Mesendoderm (in vitro differentiated cells): ENCODE measurements at places on chromosomes 7 and 10.

GRCh38 chr7:81268551-81268950, 349.7 kb upstream of the SEMA3C start:
- no peaks in the 10 kb centered on the region for H3K27me3 ChIP-seq
- H3K4me3 ChIP-seq, result no peak overlapping the region
- H3K36me3 ChIP-seq, result no peaks in the 10 kb centered on the region
- H3K4me1 ChIP-seq, result no peaks in the 10 kb centered on the region
- no peak for DNase-seq
- H3K27ac ChIP-seq, result no peak overlapping the region

DNA sequence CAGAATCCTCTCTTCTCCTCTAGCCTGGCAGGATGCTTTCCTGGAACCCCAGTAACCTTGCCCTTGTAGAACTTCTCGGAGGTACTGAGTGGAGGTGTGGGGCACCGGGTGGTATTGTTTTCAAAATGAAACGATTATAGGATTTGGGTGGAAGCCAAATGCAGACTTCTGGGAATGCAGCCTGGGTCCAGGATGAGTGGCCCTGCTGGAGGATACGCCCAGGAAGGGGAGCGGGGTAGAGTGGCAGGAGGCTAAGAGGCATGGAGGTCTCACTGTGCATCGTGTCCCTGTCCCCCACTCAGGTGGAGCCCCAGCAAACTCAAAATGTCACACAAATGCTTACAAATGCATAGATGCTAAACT, 109.1 kb upstream of the PPIF start:
- H3K27me3 ChIP-seq, result no peaks in the 10 kb centered on the region
- no peaks in the 10 kb centered on the region for H3K36me3 ChIP-seq
- H3K4me3 ChIP-seq, result no peak overlapping the region
- no peak overlapping the region for H3K27ac ChIP-seq

- H3K27ac ChIP-seq, result no peak overlapping the region
- DNase-seq, result peak; percentile 69
- peaks cover 7% of the 10 kb centered on the region for H3K4me1 ChIP-seq
These were observed 940 bp upstream of the PSD start for GRCh38 chr10:102419269-102420180.

GRCh38 chr10:90913774-90914420, 7.0 kb downstream of the ANKRD1 start:
- H3K27ac ChIP-seq, result no peak overlapping the region
- no peak overlapping the region for H3K4me3 ChIP-seq
- H3K27me3 ChIP-seq, result peaks cover 1% of the 10 kb centered on the region
- peaks cover 4% of the 10 kb centered on the region for H3K4me1 ChIP-seq
- DNase-seq, result no peak

GRCh38 chr7:36939816-36940215, 215.5 kb upstream of the AOAH start:
- H3K36me3 ChIP-seq, result no peaks in the 10 kb centered on the region
- H3K27ac ChIP-seq, result no peak overlapping the region
- H3K4me1 ChIP-seq, result no peaks in the 10 kb centered on the region
- DNase-seq, result no peak
- no peaks in the 10 kb centered on the region for H3K27me3 ChIP-seq
- H3K4me3 ChIP-seq, result no peak overlapping the region

DNA sequence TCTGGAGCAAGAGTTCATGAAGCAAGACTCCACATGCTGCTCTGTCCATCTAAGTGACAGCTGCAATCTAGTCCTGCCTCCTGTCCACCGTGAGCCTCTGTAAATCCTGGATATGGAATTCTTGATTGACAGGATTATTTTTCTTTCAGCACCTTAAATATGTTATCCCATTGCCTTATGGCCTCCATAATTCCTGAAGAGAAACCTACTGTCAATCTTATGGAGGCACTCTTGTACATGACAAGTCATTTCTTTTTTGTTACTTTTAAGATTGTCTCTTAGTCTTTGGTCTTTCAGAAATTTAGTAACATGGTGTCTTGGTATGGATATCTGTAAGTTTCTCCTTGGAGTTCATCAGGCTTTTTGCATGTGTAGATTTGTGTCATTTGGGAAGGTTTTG, 82.8 kb downstream of the NPSR1 start:
- no peak overlapping the region for H3K27ac ChIP-seq
- no peak overlapping the region for H3K4me3 ChIP-seq
- no peaks in the 10 kb centered on the region for H3K4me1 ChIP-seq
- DNase-seq, result no peak
- H3K36me3 ChIP-seq, result no peaks in the 10 kb centered on the region

- peaks cover 4% of the 10 kb centered on the region for H3K4me1 ChIP-seq
- H3K27ac ChIP-seq, result peak within 1 kb of the TSS; percentile 76
- H3K27me3 ChIP-seq, result no peaks in the 10 kb centered on the region
- no peaks in the 10 kb centered on the region for H3K36me3 ChIP-seq
These were observed at the start of gene MSRB2 for GRCh38 chr10:23095404-23095965. Gene MSRB2, plus strand, starts transcription at chr10:23095579. Its CDS starts 30 bp downstream, at chr10:23095609.

DNA sequence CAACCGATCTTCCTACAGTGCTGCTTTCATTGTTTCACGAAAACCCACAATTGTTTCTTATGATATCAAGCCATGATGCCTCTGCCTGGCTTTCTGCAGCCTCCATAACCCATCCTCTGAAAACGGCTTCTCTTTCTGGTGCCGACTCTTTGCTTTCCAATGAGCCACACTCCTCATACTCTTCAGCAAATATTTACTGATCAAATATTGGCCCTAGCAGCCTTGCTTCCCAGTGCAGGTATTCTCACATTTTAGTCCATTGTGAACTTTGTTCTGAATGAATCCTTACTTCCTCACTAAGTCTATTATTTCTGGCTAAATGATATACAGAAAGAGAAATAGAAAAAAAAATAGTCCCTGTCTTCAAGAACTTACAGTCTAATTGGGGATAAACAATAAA, 35.5 kb downstream of the LAMB1 start:
- H3K27ac ChIP-seq, result no peak overlapping the region
- H3K27me3 ChIP-seq, result no peaks in the 10 kb centered on the region
- H3K4me3 ChIP-seq, result no peak overlapping the region
- H3K36me3 ChIP-seq, result no peaks in the 10 kb centered on the region
- H3K4me1 ChIP-seq, result no peaks in the 10 kb centered on the region

GRCh38 chr10:14306190-14306589, 24.5 kb downstream of the FRMD4A start:
- no peak for DNase-seq
- no peaks in the 10 kb centered on the region for H3K36me3 ChIP-seq
- H3K27ac ChIP-seq, result no peak overlapping the region
- peaks cover 2% of the 10 kb centered on the region for H3K4me1 ChIP-seq

DNA sequence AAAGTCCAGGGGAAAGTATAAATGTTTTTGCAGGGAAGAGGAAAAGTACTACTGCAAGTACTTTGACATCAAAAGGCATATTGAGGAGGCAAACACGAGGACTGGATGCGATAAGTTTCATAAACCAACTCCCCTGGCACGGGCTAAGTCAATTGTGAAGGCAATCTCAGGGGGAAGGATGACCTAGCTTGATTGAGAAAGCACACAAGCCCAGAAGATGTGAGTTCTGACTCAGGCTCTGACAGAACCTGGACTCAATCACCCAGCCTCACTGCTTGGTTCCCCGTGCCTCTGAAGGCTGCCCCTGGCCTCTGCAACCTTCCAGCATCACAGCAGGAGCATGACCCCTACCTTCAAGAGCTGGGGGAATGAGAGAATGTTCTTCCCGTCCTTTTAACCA, 93.2 kb upstream of the ZNF438 start:
- DNase-seq, result no peak
- no peaks in the 10 kb centered on the region for H3K27me3 ChIP-seq
- H3K4me1 ChIP-seq, result no peaks in the 10 kb centered on the region

GRCh38 chr7:127879436-127879835, 151.8 kb downstream of the LRRC4 start:
- no peak overlapping the region for H3K27ac ChIP-seq
- H3K27me3 ChIP-seq, result no peaks in the 10 kb centered on the region
- H3K4me1 ChIP-seq, result peaks cover 3% of the 10 kb centered on the region
- H3K36me3 ChIP-seq, result no peaks in the 10 kb centered on the region

DNA sequence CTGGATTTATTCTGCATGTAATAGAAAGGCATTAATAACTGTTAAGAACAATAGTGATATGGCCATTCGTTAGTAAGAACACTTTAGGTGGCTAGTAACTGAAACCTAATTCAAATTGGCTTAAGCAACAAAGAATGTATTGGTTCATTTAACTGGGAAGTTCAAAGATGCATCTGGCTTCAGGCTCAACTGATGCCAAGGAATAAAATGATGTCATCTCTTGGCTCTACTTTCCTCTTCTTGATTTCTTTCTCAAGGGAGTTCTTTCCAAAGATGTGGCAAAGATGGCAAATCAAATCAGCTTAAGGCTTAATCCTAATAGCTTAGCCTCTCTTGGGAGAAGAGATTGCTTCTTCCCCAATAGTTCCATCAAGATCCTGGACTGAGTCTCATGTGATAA, 51.6 kb downstream of the PIK3CG start:
- no peaks in the 10 kb centered on the region for H3K36me3 ChIP-seq
- no peaks in the 10 kb centered on the region for H3K4me1 ChIP-seq
- H3K27me3 ChIP-seq, result no peaks in the 10 kb centered on the region
- no peak for DNase-seq

DNA sequence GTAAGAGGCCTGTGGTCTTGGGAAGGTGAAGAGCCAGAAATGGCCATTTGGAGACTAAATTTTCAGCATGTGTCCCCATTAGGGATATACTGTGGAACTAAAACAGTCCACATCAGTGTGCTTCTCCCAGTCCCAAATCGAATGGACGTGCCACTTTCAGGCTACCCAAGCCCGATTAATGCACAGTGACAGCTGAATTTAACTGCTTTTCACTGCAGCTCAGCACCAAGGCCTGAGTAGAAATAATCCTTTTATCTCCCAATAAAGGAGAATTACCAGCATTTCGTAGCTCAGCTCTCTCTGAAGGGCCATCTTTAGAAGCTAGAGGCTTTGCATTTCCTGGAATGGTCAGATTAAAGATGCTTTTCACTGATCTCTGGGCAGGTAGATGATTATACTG, 183.3 kb downstream of the NPSR1 start:
- H3K4me1 ChIP-seq, result peaks cover 19% of the 10 kb centered on the region
- no peaks in the 10 kb centered on the region for H3K36me3 ChIP-seq
- H3K27ac ChIP-seq, result no peak overlapping the region
- DNase-seq, result no peak
- no peaks in the 10 kb centered on the region for H3K27me3 ChIP-seq

DNA sequence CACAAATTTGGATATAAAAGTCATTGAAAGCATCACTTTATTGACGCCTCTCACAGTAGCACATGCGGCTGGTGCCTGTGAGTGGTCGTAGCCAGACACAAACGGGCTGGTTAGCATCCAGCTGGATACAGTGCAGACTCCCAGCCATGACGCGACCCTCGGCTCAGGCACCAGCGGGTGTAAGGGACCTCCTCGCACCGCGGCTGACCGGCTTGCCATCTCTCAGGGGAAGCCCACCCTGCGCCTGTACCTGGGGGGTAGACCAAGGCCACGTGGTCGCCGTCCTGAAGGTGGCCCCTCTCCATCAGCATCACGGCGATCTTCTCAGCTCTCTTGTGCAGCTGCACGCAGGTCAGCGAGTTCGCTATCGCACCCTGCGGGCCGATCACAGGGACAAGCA, 213.8 kb downstream of the ZMYND11 start:
- no peaks in the 10 kb centered on the region for H3K27me3 ChIP-seq
- no peak for DNase-seq
- no peaks in the 10 kb centered on the region for H3K4me1 ChIP-seq

GRCh38 chr10:112628951-112629609, 182.1 kb downstream of the VTI1A start:
- H3K27ac ChIP-seq, result no peak overlapping the region
- H3K4me3 ChIP-seq, result no peak overlapping the region
- DNase-seq, result no peak
- H3K4me1 ChIP-seq, result no peaks in the 10 kb centered on the region
- no peaks in the 10 kb centered on the region for H3K36me3 ChIP-seq

GRCh38 chr7:8516976-8517375, 83.6 kb downstream of the NXPH1 start:
- no peak for DNase-seq
- H3K4me1 ChIP-seq, result no peaks in the 10 kb centered on the region
- no peak overlapping the region for H3K4me3 ChIP-seq
- H3K27me3 ChIP-seq, result no peaks in the 10 kb centered on the region
- H3K27ac ChIP-seq, result no peak overlapping the region

- no peaks in the 10 kb centered on the region for H3K4me1 ChIP-seq
- H3K36me3 ChIP-seq, result no peaks in the 10 kb centered on the region
- DNase-seq, result no peak
- H3K27ac ChIP-seq, result no peak overlapping the region
- H3K27me3 ChIP-seq, result no peaks in the 10 kb centered on the region
These were observed 85.9 kb downstream of the LSMEM1 start for GRCh38 chr7:112566442-112567324.

DNA sequence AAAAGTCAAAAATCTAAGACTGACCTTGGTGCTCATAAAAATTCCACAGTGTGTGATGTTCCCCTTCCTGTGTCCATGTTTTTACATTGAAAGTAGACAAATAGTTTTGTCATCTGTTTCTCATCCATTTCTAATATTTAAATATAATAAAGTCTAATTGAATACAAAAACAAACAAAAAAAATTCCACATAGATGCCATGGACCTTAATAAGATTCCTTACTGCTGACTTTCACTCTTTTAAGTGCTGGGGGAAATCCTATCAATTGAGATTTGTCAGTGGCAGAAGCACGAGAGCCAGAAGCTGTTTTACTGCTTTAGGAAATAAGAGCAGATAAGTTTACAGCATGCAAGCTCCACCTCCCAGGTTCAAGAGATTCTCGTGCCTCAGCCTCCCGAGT, 310.0 kb downstream of the ABCA13 start:
- no peak overlapping the region for H3K4me3 ChIP-seq
- no peaks in the 10 kb centered on the region for H3K4me1 ChIP-seq
- H3K27ac ChIP-seq, result no peak overlapping the region
- H3K36me3 ChIP-seq, result no peaks in the 10 kb centered on the region
- H3K27me3 ChIP-seq, result no peaks in the 10 kb centered on the region
- DNase-seq, result no peak

- no peaks in the 10 kb centered on the region for H3K27me3 ChIP-seq
- no peaks in the 10 kb centered on the region for H3K4me1 ChIP-seq
- H3K27ac ChIP-seq, result no peak overlapping the region
- H3K36me3 ChIP-seq, result no peaks in the 10 kb centered on the region
These were observed 12.9 kb downstream of the MTPN start for GRCh38 chr7:135964274-135964673.

- no peak overlapping the region for H3K27ac ChIP-seq
- H3K27me3 ChIP-seq, result no peaks in the 10 kb centered on the region
- H3K4me3 ChIP-seq, result no peak overlapping the region
- no peaks in the 10 kb centered on the region for H3K36me3 ChIP-seq
These were observed 21.0 kb upstream of the LRRC17 start for GRCh38 chr7:102891693-102892261.

- no peaks in the 10 kb centered on the region for H3K27me3 ChIP-seq
- H3K27ac ChIP-seq, result no peak overlapping the region
- H3K4me1 ChIP-seq, result peaks cover 5% of the 10 kb centered on the region
- no peak for DNase-seq
- H3K4me3 ChIP-seq, result no peak overlapping the region
These were observed 76.1 kb downstream of the LRRC4 start for GRCh38 chr7:127955051-127955531.

- no peaks in the 10 kb centered on the region for H3K4me1 ChIP-seq
- no peaks in the 10 kb centered on the region for H3K36me3 ChIP-seq
- no peak overlapping the region for H3K27ac ChIP-seq
- DNase-seq, result no peak
These were observed 43.8 kb upstream of the SEMA3D start for GRCh38 chr7:85230623-85231022.
